ENCODE measurements at places on chromosomes 1 and 21.
A peak's percentile ranks its signal among the peaks of the same experiment; 100 is the strongest.

DNA sequence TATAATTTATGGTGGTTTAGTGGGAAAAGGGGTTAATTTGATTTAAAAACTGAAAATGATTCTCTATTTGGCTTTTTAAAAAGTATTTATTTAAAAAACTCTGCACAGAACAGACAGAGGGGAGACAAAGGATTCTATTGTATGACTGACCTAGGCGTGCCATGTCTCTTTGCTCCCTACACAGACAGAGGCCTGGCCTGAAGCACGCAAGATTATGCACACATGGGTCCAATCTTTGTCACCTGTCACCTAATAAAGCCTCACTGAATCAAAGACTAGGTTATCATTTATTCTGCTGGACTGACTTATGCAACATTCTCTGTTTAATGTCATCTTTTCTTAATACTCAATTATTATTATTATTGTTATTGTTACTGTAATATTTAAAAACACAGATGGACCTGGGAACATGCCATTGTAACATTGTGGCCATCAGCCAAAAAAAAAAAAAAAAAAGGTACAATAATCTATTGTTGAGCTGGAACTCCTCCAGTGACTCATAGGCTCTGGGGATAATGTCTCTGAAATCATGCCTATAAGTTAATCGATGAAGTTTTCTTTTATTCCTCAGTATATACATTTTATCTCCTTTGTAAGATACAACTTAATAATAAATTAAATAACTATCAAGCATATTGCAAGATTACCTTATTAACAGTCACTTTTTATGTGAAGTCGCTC lies 112.1 kb downstream of the RUNX1 start:
- no peak for DNase-seq

- no peak for DNase-seq
These were observed 159.7 kb downstream of the PGBD5 start for GRCh38 chr1:230266456-230266855.

GRCh38 chr1:54714881-54715492 lies 674 bp upstream of the TTC4 start:
- no peak for DNase-seq

- DNase-seq: no peak
These were observed 192.8 kb upstream of the ADGRL2 start for GRCh38 chr1:81607924-81608323.

DNA sequence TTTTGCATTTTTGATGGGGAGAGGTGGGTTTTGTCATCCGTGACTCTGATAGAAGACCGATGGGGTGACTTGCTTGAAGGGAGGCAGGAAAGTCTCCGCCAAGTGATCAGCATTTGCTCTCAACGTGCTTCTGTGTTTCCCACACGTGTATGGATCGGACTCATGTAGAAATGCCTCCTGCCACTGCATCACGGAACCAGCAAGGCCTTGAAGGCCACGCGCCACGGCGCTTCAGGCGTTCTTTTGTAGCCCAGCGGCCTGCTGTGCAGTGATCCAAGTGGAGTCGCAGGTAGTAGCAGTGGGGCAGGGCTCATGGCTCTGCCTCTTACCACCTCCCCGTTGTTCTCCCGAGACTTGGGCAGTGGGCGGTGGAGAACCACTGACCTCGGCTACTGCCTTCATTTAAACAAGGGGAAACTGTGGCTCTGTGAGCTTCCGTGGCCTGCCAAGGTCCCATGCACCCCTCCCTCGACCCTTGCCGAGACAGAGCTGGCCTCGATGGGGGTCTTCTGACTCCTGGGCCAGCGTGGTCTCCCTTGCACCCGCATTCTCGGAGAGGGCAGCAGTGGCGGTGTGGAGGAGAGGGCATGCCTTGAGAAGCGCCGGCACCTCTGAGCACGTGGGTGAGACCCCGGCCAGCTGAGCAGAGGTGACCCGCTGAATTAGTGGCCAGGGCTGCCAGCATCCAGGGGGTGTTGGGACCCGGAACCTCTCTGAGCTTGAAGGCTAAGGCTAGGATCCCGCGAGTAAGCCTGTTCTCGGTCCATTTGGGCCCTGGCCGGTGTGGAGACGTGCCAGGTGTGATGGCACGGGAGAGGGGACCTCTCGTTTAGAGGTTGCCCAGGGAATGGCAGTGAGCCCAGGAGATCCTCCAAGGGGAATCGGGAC lies 46.1 kb upstream of the ABCG1 start:
- no peak for DNase-seq

DNA sequence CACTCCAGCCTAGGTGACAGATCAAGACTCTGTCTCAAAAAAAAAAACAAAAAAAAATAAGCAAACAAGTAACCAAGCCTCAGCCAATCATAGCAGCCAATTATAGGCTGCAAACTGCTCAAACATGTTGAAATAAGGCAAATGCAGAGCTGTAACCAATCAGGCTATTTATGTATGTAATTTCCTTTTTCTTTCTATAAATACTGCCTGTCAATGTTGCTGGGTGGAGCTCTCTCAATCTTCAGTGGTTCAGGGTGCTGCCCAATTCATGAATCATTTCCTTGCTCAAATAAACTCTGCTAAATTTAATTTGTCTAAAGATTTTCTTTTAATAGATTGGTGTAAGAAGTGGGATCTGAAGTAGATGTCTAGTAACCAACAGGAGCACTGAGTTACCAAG lies 11.6 kb upstream of the CD1D start:
- DNase-seq: no peak

GRCh38 chr1:167121375-167122120 lies 27.7 kb downstream of the STYXL2 start:
- peak; percentile 87 for DNase-seq

- no peak for DNase-seq
These were observed 104.6 kb downstream of the ARHGEF10L start for GRCh38 chr1:17643861-17644703.

DNA sequence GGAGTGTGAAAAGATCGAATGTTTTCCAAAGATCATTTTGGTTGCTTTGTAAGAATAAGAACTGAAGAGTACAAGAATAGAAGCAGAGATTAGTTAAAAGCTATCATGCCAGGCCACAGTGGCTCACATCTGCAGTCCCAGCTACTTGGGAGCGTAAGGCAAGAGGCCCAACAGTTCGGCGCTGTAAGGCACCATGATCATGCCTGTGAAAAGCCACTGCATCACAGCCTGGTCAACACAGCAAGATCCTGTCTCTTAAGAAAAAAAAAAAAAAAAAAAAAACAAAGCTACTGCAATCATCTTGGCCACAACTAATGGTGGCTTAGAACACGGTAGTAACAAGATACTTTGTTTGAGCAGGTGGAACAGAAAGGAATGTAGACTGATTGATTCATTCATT lies 116.2 kb downstream of the EIF4G3 start:
- no peak for DNase-seq

GRCh38 chr1:36851595-36851994 lies 182.7 kb downstream of the GRIK3 start:
- no peak for DNase-seq

GRCh38 chr1:29180497-29181412 lies 945 bp downstream of the SRSF4 start:
- DNase-seq: no peak

DNA sequence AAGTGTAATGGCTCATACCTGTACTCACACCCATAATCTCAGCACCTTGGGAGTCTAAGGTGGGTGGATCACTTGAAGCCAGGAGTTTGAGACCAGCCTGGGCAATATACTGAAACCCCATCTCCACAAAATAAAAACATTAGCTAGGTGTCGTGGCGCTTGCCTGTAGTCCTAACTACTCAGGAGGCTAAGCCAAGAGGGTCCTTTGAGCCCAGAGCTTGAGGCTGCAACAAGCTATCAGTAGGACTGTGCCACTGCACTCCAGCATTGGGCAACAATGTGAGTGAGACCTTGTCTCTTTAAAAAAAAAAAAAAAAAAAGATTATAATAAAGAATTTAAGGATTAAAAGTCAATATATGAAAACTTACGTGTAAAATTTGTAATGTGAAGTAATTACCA lies 11.7 kb downstream of the BPNT1 start:
- no peak for DNase-seq

- no peak for DNase-seq
These were observed 177.5 kb downstream of the SETD4 start for GRCh38 chr21:35882791-35883240.

GRCh38 chr1:244896550-244896949 lies 32.2 kb upstream of the HNRNPU start:
- DNase-seq: no peak

DNA sequence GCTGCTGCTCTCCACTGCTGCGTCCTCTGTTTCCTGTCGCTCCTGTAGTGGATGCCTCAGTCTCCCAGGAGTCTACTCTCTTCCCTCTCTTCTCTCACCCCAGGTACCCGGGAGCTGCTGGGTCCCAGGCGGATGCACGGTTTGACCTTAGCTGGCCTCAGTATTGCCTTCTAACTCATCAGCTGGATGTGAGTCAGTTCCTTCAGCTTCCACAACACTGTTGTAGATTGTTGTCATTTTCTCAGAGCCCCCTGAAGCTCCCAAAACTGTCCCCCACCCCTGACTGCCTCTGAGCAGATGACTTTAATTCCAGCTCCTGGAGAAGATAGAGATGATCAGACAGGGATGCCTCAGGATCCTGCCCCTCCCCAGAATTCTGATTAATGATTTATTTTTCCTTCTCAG lies 7.2 kb downstream of the CNIH3 start:
- no peak for DNase-seq
